Fibroblast of skin of left quadriceps (primary cell): ENCODE measurements at places on chromosomes 7 and 10.

DNA sequence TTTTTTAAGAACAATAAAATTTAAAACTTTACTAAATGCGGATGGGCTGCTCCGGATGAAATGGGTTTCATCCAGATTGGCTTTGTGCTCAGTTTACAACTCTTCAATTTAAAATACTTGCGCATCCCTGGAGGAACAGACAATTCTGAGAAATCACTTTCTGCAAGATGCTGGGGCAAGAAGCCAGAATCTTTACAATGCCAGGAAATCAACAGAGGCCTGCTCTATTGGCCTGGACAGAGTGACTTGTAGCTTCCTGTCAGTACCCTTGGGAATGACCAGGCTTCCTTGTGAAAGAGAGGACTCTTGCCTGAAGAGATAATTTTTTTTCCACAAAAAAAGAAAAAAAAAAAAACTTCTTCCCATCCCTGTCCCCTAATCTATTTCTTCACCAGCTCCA, 3.9 kb upstream of the FAM13C start:
- DNase-seq: no peak

DNA sequence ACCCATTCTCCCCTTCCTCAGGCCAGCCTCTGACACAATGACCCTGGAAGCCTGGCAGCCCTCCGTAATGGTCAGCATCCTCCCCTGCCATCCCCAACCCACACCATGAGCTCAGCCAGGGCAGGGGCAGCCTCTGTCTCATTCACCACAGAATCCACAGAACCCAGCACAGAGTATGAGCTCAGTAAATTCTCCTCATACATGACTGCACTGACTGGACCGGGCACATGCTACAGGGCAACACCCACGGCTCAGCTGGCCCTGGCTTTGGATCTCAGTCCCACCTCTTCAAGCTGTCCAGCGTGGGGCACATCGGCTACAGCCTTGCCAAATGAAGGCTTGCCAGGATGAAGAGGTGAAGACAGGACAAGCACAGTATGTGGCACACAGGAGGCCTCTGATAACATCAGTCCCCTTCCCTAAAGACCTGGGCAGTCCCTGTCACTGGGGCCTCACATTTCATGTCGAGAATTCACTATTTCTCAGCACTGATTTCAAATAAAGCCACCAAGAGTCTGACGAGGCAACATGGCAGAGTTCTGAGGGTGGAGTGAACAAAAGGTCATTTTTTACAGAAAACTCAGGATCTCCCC, 7.9 kb downstream of the GPRIN2 start:
- no peak for DNase-seq

GRCh38 chr7:84336303-84336702, 141.7 kb upstream of the SEMA3A start:
- no peak for DNase-seq

- no peak for DNase-seq
Observed at GRCh38 chr10:88853155-88853881, 1.7 kb upstream of the ANKRD22 start.

GRCh38 chr7:35707422-35707821, 12.5 kb upstream of the HERPUD2 start:
- no peak for DNase-seq

- DNase-seq: no peak
Observed at GRCh38 chr7:35909870-35910357, 109.1 kb downstream of the SEPTIN7 start.

- DNase-seq: no peak
Observed at GRCh38 chr10:15167411-15168290, 842 bp downstream of the NMT2 start.

GRCh38 chr7:114842551-114843065, 79.3 kb upstream of the MDFIC start:
- DNase-seq: no peak

DNA sequence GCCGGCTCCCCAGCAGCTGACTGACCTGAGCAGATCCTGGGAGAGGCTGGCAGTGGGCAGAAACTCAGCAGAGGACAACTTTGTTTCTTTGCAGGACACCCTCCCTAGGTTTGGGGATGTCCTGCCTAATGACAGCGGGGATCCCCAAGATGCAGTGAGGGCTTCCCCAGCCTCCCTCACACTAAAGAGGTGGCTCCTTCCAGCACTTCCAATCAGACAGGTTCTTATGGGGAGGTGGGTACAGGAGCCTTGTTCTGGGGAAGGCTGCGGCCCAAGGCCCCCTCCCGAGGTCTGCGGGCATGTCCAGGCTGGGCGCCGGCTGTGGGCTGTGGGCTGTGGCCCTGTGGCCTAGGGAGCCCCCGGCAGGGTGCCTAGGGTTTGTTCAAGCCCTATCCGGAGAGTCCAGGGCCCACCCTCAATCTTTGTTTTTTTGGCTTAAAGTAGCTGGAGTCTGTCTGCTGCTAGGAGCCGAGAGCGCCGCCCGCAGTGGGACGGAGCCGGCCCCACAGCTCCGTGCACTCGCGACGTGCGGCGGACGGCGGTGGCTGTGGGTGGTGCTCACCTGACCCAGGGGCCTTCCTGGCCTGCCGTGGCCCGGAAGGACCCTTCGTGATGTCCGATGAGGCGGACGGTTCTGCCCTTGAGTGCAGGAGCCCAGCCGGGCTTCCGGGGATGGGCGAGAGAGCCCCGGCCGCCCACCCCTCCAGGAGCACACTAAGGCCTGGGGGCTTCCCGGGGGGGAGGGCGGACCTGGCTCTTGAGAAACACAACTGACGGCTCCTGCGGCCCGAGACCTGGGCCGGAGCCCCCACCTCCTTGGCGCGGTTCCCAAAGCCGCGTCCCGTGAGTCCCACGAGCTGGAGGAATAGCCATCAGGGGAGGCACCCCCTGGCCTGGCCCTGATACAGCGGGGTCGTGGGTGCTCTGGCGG, 57.2 kb downstream of the PDGFA start:
- DNase-seq: no peak

GRCh38 chr10:126586878-126587277, 83.6 kb downstream of the C10orf90 start:
- no peak for DNase-seq

- no peak for DNase-seq
Observed at GRCh38 chr7:24920451-24921361, 59.3 kb downstream of the OSBPL3 start.

- DNase-seq: peak; percentile 3
Observed at GRCh38 chr10:59019603-59020002, 156.8 kb upstream of the PHYHIPL start.

GRCh38 chr7:41702635-41703371, at the start of gene INHBA:
Gene INHBA, minus strand, starts transcription at chr7:41703090. Its CDS starts 2,716 bp downstream, at chr7:41700374.
- peak; percentile 82 for DNase-seq

GRCh38 chr10:44352316-44353127, 32.4 kb downstream of the CXCL12 start:
- no peak for DNase-seq

DNA sequence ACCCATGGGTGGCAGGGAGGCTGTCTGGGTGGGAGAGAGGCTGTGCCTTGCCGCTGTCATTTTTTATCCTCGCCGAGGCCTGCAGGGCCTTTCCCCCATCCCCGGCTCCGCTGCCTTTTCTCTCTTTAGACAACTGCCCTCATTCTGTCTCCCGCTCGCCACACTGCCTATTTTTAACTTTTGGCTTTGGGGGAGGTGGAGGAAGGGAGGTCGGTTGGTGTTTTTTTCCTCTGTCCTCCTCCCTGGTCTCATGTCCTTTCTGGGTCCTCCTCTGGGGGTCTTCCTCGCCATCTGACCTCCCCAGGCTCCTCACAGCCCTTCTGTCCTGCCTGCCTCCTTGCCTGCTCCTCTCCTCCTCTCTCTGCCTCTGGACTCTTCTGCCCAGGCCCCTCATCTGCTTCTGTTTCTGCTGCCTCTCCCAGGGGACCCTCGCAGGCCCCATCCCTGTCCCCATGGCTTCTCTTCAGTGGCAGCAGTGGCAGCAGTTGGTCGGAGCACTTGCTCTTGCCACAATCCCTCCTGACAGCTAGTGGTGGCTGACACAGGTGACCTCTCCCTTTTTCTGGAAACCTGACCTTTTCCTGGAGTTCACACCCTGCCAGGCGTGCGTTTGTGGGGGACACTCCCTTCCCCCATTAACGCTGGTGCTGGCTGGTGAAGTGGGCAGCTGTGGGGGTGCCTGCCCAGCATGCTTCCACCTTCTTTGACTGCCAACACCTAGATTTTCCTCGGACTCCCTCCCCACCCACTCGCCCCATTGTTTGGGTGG, 19.5 kb upstream of the PCBD1 start:
- DNase-seq: no peak

DNA sequence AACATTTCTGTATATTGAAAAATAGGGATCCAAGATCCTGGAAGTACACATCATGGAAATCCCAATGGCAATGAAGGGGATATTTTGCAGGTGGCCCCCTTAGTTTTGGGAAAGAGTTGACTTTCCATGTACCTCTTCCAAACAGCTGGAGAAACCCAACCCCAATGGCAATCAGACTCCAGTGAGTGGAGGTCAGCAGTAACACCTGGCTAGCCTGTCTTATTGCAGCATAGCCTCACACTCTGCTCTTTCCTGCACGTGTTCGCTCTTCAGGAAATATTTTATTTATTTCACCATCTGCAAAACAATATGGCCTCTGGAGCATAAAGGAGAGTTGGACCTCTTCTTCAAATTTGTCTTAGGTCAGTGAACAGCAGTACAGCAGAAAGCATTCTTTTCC, 340.0 kb upstream of the NRP1 start:
- no peak for DNase-seq

- no peak for DNase-seq
Observed at GRCh38 chr7:10734595-10734994, 239.1 kb upstream of the PHF14 start.

DNA sequence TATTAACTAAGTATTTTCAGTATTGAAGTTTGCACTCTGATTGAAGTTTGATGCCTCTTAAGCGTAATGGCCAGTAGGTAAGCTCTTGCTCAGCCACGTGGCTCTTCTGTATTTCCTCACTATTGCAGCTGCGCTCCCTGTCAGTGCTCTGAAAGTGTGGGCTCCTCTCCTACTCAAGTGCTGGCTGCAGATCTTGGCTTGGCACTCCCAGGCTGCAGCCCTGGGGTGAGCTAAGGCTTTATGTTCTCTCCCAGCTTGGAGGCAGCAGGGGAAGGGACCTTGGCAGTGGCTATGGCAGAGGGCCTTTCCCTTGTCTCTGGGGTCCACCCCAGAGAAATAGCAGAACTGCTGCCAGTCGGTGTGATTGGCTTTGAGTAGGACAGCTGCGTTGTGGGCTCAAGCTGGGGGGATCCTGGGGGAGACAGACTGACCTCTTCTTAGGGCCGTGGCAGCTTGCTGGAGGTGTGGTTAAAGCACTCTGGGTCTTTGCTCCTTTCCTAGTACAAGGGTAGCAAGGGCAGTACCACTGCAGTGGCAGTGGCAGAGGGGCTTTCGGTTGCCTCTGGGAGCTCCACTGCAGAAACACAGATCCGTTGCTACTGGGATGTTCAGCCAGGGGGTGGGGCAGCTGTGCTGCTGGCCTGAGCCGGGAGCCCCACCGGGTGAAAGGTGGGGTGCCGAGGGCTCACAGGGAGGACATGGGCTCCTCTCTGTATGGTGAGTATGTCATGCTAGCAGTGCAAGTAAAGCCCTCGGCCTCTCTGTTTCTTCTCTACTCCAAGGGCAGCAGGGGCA, 100.5 kb downstream of the GLCCI1 start:
- DNase-seq: no peak

GRCh38 chr7:27141923-27142579, 1.4 kb downstream of the HOXA5 start:
- DNase-seq: no peak

- DNase-seq: no peak
Observed at GRCh38 chr7:7897509-7897908, 71.1 kb upstream of the GLCCI1 start.

- DNase-seq: peak; percentile 80
Observed at GRCh38 chr7:44573464-44574286, at the start of gene DDX56. Gene DDX56, minus strand, starts transcription at chr7:44573908. Its CDS starts 13 bp downstream, at chr7:44573895.

DNA sequence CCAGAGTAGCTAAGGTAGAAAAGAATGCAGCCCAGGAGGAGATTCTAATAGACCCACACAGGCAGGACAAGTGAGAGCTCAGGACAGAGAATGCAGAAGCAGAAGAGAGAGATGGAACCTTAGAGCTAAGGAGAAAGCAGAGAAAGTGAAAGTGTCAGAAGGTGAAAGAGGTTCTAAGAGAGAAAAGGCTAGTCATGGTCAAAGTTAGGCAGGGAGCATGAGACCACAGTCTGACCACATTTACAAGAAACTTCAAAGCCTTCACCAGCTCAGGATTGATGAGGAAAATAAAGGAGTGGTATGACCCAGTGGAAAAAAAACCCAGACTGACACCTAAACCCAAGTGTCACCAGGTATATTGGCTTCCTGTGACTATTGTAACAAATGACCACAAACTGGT, 131.8 kb upstream of the WDR11 start:
- no peak for DNase-seq

DNA sequence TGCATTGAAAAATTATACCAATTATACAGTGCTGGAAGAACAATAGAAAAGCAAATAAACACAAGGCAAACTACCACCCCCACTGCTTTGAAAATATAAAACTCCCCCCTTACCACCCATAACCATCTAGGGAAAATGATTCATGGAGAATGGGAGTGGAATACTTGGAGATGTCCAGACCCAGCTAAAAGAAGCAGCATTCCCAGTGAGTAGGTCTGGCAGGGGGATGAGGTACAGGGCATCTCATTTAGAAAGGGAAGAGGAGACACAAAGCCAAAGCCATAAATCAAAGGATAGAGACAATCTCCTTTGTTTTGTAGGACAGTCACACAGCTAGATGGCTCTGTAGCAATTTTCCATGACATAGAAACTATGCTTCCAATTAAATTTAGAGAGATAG, 36.0 kb upstream of the DGKI start:
- no peak for DNase-seq

DNA sequence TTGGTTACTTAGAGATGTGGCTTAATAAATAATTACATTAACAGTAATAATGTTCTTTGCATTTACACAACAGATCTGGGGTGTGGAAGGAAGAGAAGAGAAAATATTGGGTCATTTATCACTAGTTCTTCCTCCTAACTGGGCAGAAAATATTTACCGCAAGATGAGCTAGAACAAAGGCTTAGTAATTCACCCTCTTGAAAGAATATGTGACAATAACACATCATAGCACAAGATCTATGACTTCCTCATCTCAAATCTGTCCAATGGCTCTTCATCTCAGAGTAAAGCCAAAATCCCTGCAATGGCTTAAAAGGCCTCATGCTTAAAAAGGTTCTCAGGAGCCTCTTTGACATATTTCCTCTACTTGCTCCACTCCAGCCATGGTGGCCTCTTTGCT, 178.6 kb downstream of the ZNF438 start:
- no peak for DNase-seq

GRCh38 chr7:47601119-47601880, 19.4 kb upstream of the TNS3 start:
- DNase-seq: peak; percentile 92

- no peak for DNase-seq
Observed at GRCh38 chr10:93236393-93237040, 162.8 kb downstream of the CYP26A1 start.

DNA sequence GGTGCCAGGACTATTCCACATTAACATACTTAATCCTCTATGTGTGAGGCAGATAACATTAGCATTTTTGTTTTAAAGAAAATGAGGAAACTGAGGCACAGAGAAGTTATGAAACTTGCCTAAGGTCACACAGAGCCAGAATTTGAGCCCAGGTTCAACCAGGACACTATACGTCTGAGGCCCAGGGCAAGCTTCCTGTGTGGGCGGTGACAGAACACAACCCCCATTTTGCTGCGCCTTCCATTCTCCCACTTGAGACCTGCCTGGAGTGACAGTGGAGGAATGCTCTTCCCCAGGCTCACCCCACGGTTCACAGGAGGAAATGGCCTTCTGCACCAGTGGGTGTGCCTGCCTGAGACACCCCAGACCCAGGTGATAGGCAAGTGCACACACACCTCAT, 164.1 kb downstream of the SH3PXD2A start:
- DNase-seq: no peak
